Sigmoid colon (tissue), 7 donors: ENCODE measurements at places on chromosomes 2 and 18. TPM values are rescaled to one million over a fixed set of nuclear protein-coding genes. Genes with fewer than 3 reads are reported as not detected.

DNA sequence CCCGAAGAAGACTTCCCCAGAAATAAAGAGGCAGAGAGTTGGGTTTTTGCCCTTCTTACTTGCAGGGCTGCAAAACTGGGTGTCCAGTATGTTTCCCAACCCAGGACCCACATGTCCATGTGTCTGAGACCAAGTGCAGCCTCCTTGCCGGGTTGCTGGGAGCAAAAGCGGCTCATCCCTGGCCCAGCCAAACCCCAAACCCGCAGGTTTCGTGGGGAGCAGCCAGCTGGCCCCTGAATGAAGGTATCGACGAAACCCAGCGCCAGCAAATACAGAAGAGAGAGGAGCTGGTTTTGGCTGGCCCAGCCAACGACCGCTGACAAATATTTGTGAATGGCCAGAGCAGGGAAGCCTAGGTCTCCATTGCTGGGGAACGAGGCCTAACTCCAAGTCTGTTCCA lies 197.1 kb downstream of the SMAD7 start:
- no peak for DNase-seq
- no peaks in the 10 kb centered on the region for H3K4me1 ChIP-seq
- peaks cover 9% of the 10 kb centered on the region for H3K36me3 ChIP-seq
- no peak overlapping the region for H3K4me3 ChIP-seq
- no peaks in the 10 kb centered on the region for H3K27me3 ChIP-seq

DNA sequence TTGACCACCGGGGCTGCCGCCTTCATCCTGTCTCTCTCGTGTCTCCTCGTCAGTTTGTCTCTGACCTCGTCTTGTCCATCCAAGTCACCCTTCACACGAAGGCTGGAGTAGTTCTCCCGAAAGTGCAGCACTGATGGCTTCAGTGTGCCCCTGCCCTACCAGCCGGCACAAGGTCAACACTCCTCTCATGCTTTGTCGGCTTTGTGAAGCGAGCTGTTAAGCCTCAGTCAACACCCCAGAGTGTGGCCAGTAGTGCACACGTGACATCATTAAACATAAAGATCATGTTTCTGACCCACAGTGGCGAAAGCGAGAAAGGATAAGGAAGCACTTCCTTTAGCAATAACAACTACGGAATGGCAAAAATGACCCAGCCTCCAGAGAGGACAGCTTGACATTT lies 23.2 kb downstream of the ACKR3 start:
- H3K4me3 ChIP-seq = no peak overlapping the region
- no peaks in the 10 kb centered on the region for H3K36me3 ChIP-seq
- no peak overlapping the region for H3K27ac ChIP-seq
- DNase-seq = no peak
- no peaks in the 10 kb centered on the region for H3K4me1 ChIP-seq

GRCh38 chr18:12867441-12868123 lies 16.5 kb downstream of the PTPN2 start:
- H3K36me3 ChIP-seq = no peaks in the 10 kb centered on the region
- H3K27ac ChIP-seq = no peak overlapping the region
- H3K4me1 ChIP-seq = no peaks in the 10 kb centered on the region
- H3K4me3 ChIP-seq = no peak overlapping the region
- no peak for DNase-seq
- H3K27me3 ChIP-seq = no peaks in the 10 kb centered on the region

GRCh38 chr2:138276339-138276738 lies 225.2 kb upstream of the SPOPL start:
- H3K4me3 ChIP-seq = no peak overlapping the region
- H3K27me3 ChIP-seq = no peaks in the 10 kb centered on the region
- no peak overlapping the region for H3K27ac ChIP-seq
- no peak for DNase-seq

DNA sequence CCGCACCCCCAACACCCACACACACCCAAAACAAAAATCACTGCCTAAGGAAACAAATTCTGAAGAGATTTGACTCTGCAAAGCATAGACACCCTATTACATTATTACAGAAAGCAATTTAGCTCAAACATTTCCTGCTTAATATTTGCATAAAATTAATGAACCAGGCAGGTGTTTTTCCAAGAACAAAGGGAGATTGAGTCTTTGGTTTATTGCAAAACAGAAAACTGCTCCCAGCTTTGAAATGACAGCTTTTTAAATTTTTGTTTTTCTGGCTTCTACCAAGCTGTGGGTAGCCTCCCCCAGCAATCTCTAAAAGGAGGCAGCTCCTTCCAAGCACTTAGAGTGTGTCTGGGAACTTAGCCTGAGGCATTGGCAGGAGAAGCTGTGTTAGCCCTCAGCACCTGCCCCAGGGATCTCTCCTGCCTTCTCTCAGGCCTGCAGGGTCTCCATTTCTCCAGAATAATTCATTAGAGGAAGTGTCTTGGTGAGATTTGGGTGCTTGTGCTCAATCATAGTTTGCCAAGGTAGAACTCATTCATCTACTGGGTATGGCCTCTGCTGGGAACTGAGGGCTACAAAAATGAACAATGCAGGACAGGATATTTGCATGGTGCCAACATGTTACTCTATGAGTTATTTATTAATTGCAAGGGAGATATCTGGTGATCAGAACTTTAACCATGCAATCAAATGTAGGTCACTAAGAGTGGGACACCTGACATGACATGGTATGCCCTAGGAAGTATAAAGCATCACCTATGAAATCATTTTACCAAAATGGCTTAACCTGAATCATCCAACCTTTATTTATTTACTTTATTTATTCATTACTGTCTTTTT lies 58.7 kb downstream of the B3GNT2 start:
- H3K36me3 ChIP-seq = no peaks in the 10 kb centered on the region
- no peak overlapping the region for H3K27ac ChIP-seq
- no peaks in the 10 kb centered on the region for H3K27me3 ChIP-seq
- DNase-seq = no peak

DNA sequence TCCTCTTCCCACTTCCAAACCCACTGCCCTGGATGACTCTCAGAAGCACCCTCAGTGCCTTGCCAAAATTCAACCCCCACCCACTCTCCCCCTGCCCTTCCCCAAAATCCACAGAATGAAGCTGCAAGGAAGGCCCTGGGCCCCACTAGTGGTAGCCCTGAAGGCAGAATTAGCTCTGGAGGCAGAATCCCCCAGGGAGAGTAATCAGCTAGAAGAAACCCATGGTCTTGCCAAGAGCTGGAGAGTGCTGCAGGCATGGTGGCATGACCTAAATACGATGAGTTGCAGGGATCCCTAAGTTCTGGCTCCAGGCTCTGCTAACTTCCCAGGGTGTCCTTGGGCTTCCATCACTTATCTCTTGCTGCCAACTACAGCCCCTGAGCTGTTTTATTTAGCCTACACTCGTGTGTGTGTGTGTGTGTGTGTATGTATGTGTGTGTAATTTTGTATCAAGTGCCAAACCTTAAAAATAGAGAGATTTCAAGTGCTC lies 7.9 kb downstream of the GAD1 start:
- DNase-seq = no peak
- no peak overlapping the region for H3K4me3 ChIP-seq
- peaks cover 83% of the 10 kb centered on the region for H3K27me3 ChIP-seq
- peaks cover 45% of the 10 kb centered on the region for H3K4me1 ChIP-seq

GRCh38 chr2:167607211-167607610 lies 640.2 kb downstream of the STK39 start:
- no peaks in the 10 kb centered on the region for H3K27me3 ChIP-seq
- no peaks in the 10 kb centered on the region for H3K36me3 ChIP-seq
- H3K27ac ChIP-seq = no peak overlapping the region
- no peaks in the 10 kb centered on the region for H3K4me1 ChIP-seq
- H3K4me3 ChIP-seq = no peak overlapping the region
- no peak for DNase-seq

Gene NT5DC4
- not detected for total RNA-seq

Gene PSMA8
- not detected for total RNA-seq

Gene LYG2
- total RNA-seq = not detected

Gene SERPINB3
- total RNA-seq = not detected

Gene ANKRD23
- 5.5 TPM for total RNA-seq
